ENCODE measurements at places on chromosomes 6 and 20. TPM values are rescaled to one million over a fixed set of nuclear protein-coding genes. Genes with fewer than 3 reads are reported as not detected.
A peak's percentile ranks its signal among the peaks of the same experiment; 100 is the strongest.

GRCh38 chr20:21583486-21584168, 69.8 kb upstream of the NKX2-2 start:
- DNase-seq: no peak

- no peak for DNase-seq
Measured at GRCh38 chr6:35197196-35197595, 16.6 kb upstream of the SCUBE3 start.

TINAG gene
- not detected for total RNA-seq

- DNase-seq: peak; percentile 82
Measured at GRCh38 chr20:64044484-64045247, 4.8 kb downstream of the SOX18 start.

- DNase-seq: no peak
Measured at GRCh38 chr6:108799354-108799717, 48.9 kb upstream of the ARMC2 start.

TSBP1 gene
- not detected for total RNA-seq

GRCh38 chr6:161422710-161423680, 149.1 kb upstream of the AGPAT4 start:
- DNase-seq: no peak

MYB gene
- not detected for total RNA-seq
